ENCODE measurements at places on chromosomes 5 and 9. TPM values are rescaled to one million over a fixed set of nuclear protein-coding genes. Genes with fewer than 3 reads are reported as not detected.
A peak's percentile ranks its signal among the peaks of the same experiment; 100 is the strongest.

DNA sequence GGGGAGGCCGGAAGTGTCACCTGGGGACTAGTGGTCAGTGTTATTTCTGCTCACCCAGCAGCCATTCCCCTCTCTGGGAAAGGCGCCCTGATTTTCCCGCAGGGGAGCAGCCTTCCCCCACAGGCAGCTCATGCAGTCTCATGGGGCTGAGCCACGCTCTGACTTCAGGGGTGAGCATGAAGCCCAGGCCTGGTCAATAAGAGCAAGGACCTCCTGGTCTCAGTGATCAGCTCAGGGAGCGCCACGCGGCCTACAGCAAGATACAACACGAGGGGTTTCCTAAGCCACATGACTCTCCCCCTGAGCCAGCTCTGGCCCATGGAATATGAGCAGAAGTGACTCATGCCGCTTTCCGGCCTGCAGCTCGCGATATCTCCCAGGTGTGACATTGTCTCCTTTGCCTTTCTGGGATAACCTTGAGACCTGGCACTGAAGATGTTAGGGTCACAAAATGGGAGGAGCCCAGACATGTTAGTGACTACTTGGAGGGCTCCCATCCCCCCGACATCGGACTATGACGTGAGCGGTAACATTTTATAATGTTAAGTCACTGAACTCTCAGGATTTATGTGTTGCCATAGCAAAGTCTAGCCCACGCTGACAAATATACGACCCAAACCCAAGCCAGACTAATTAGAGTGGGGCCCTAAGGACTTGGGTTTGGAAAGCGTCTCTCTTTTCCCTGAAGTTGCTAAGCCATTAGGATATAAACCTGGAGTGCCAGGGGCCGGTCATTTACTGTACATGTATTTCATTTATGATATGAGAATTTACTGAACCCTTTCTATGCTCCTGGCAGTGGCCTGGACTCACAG is 46.5 kb upstream of the GFPT2 start:
- DNase-seq = peak; percentile 22

GRCh38 chr9:89466451-89467277 is 31.2 kb downstream of the SEMA4D start:
- no peak for DNase-seq

DNA sequence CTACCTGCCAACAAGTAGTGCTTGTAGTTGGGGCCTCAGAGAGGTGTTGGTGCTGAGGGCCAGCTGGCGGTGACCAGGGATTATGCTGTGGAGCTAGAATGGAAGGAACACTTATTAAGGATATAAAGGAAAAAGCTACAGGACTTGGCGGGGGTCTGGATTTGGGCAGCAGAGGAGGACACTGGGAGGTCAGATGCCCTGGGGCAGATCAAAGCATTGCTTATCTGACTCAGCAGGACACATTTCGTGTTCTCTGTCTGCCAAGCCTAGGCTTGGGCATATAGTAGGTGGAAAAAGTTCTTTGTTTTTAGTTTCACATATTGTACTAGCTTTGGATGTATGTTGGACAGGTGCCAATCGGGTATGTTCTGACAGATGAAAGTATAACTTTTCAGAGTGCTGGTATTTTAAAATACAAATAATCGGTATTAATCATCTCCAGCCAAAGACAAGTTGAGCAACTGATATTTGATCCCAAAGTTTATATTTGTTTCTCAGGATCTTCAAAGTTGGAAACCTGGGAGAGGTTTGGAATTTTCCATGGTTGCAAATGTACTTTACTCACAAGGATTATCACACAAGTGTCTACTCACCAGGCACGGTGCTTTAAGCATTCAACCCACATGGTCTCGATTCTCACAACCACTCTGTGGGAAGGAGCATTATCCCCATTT is 69.4 kb downstream of the IQGAP2 start:
- DNase-seq = no peak

DNA sequence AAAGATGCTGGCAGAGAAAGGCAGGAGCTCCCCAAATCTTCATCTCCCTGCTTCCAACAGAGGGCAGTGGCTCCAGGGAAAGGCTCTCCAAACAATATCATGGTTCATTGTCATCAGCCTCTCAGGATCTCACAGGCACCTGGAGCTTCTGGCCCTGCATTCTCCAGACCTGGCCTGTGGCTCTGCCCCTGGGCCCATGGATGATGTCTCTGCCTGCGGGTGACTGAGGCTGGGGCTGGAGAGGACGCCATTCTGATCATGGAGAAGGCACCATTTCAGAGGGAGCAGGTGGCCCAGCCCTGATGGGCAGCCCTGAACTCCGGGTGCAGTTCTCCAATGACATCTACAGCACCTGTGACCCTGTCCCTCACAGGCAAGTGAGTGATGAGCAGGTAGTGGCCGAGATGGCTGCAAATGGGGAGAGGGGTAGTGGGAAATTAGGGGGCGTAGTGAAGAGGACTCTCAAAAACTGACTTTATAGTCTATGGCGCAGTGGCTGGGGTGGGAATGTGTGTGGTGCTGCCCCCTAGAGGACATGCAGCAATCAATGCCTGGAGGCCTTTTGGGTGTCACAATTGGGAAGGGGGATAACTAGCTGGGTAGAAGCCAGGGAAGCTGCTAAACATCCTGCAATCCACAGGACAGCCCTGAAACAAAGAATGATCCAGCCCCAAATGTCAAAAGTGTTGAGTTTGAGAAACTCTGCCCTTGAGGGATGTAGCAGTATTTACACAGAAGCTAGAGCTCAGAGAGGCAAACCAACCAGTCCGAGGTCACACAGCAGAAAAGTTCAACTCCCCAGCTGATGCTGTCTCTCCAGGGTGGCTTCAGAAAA is 3.2 kb downstream of the SH3PXD2B start:
- DNase-seq = no peak

DNA sequence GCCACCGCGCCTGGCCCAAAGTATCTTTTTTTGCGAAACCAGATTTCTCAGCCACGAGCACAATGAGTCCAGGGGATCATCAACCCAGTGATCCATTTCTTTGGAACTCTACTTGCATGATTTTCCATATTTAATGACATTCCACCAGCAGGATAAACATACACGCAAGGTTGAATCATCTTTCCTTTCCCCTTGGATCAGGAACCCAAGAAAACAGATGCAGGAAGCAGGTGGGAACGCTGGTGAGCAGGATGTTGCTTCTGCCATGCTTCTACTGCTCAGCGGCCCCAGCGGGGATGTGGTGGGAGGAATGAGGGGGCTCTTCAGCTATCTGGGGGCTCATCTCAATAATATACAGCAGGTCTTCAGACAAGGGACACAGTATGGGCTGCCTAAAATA is 118.2 kb downstream of the SEC61B start:
- no peak for DNase-seq

- no peak for DNase-seq
Measured at GRCh38 chr9:129481810-129482511, 138.9 kb downstream of the C9orf50 start.

DNA sequence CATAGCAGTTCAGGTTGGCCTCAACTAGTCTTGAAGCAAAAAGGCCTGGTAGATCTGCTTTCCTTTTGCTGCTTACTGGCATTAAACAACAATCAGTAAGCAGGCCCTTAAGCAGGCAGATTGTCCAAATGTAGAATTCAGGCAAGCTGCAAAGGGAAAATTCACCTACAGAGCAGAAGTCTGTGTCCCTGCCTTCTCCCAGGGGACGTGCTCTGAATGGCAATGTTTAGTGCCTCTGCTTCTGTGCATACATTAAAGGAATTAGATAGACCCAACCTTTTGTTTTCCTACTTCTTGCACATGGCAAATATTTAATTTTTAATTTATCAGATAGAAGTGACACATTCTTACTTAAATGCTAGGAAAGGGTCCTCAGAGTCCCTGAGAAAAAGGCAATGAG is 328.8 kb upstream of the PIK3R1 start:
- DNase-seq = no peak

- DNase-seq = no peak
Measured at GRCh38 chr9:128073253-128073886, 5.3 kb downstream of the SLC25A25 start.

- DNase-seq = no peak
Measured at GRCh38 chr5:36177154-36177553, 25.2 kb downstream of the SKP2 start.

DNA sequence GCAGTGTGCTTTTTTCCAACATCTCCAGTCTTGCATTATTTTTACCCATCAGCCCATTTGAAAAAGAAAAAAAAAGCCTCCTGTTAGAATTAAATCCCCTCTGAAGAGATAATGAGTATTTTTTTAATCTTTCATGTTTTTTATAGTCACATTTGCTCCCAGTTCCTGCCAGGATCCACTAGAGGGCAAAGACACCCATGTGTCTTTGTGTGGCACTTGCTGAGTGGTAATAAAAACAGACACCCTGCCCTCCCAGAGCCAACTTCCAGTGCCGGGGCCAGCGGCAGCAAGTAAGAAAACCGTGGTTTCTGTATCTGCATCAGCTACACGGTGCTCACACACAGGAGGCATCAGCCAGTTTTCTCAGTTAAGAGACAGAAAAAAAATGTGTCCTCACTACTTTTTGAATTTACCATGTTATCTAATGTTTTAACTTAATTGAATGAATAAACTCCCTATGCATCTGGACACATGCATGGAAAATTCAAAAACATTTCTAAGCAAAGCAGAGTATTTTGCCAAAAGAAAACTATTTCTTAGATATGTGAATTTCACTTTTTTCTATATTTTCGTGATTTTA is 70.2 kb upstream of the PLEKHG4B start:
- no peak for DNase-seq

GRCh38 chr5:52727020-52727419 is 60.7 kb upstream of the ITGA1 start:
- no peak for DNase-seq

DNA sequence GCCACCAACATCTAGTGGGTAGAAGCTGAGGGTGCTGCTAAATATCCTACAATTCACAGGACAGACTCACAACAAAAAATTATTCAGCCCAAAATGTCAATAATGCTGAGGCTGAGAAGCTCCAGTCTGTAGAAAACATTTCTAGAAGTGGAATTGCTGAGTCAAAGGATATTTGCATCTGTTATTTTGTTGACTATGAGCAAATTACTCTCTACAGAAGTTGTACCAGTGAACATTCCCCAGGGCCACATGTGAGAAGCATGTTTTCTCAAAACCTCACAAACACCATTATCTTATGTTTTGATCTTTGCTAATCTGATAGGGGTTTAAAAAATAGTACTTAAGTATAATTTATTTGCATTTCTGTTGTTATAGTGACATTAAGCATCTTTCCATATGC is 15.4 kb downstream of the ITK start:
- DNase-seq = no peak

- no peak for DNase-seq
Measured at GRCh38 chr5:172274951-172275753, 8.4 kb downstream of the UBTD2 start.

- DNase-seq = no peak
Measured at GRCh38 chr9:107221321-107221720, 61.8 kb upstream of the RAD23B start.

Gene C9orf43
- 0.47 TPM for polyA plus RNA-seq

Gene C5orf58
- 0.16 TPM for polyA plus RNA-seq

Gene LURAP1L
- polyA plus RNA-seq = 22.7 TPM

Measured in right renal pelvis (tissue), 4 donors.